Right renal cortex interstitium (tissue), 3 donors: ENCODE measurements at places on chromosomes 12 and 14. TPM values are rescaled to one million over a fixed set of nuclear protein-coding genes. Genes with fewer than 3 reads are reported as not detected.
A peak's percentile ranks its signal among the peaks of the same experiment; 100 is the strongest.

DNA sequence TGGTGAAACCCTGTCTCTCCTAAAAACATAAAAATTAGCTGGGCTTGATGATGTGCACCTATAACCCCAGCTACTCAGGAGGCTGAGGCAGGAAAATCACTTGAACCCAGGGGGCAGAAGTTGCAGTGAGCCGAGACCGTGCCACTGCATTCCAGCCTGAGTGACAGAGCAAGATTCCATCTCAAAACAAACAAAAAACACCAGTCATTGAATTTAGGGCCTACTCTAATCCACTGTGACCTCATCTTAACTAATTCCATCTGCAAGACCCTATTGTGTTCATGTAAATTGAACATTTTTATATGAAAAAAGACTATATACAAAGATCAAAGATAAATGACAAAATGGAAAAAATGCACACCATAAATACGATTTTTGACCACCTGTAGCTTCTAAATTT is 17.8 kb downstream of the KCNMB4 start:
- no peak for DNase-seq

DNA sequence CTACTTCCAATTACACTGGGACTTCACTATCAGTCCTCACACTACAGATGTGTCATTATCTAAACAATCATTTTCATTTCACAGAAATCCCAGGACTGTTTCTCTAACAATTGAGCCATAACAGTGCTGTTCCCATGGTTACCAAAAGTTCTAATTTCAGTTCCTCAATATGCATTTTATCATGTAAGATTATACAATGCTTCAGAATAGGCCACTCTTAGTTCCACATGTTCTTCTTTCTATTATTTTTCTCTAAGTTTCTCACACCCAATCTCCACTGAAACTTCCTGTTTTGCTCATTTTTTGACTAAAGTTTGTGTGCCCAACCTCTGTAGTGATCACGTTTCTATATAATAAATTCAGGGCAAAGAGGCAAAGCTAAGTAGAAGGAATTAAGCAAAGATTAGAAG is 185.8 kb downstream of the DUSP6 start:
- no peak for DNase-seq

- DNase-seq, result no peak
These were observed 139.6 kb downstream of the PRKCH start for GRCh38 chr14:61460718-61461611.

DNA sequence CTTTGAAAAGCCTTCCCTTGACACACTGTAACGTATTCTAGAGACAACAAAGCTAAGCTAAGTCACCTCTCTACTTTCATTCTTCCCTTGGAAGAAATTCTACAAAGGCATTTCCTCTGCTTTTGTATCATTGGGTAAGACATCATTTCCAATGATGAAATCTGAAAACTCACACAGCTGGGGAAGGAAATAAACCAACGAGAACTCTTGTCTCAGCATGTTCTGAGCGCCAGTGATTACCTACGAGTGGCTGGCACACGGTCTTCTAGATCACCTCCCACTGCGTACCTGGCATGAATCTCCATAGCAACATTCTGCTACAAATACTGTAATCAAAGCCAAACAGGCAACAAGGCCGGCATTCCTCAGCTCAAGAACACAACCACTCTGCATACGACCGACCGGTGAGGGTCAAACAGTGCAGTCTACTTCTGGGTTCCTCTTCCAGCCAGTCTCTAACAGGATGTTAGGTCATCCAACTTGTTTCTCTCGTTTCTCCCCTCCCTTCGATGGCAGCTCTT is 7.6 kb downstream of the VPS37B start:
- DNase-seq, result no peak

GRCh38 chr14:34951286-34951685 is 31.5 kb upstream of the SRP54 start:
- no peak for DNase-seq

- DNase-seq, result peak; percentile 4
These were observed 490 bp downstream of the PRORP start for GRCh38 chr14:35122696-35123387.

GRCh38 chr12:44285321-44285960 is 449.6 kb downstream of the TMEM117 start:
- no peak for DNase-seq

DNA sequence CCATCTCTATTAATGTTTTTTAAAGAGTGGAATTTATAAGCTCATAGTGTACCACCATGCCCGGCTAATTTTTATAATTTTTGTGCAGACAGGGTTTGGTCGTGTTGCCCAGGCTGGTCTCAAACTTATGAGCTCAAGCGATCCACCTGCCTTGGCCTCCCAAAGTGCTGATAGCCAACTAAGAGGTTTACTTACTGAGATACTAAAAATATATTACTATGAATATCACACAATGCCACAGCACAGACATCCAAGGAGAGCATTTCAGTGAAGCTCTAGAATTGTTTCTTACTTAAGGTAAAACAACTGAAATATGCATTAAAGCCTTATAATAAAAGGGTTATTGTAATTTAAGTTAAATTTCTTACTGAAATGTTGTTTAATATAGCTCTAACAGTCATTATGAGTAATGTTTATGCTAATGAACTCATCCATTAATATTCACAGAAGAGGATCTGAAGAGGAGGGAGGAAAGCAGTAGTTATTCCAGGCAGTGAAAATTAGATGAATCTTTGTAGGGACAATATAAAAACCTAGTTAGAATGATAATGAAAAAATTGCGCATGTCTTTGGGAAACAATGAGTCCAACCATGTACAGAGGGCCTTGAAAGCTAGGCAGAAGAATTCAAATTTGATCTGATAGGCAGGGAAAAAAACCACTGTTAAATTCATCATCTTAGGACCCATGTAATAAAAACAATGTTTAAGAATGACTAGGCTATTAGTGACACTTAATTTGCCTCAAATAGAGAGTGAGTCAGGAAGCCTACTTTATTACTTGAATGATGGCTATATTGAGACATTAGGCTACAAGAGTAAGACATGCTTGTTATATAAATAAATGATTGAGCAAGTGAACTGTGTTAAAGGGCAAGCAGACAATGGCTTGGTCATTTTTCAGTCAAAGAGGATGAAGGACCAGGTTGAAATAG is 99.2 kb downstream of the SLC41A2 start:
- DNase-seq, result no peak

- peak; percentile 29 for DNase-seq
These were observed 44.8 kb downstream of the FOXN4 start for GRCh38 chr12:109264095-109264942.

GRCh38 chr14:96851694-96852381 is 54.7 kb downstream of the VRK1 start:
- no peak for DNase-seq

GRCh38 chr12:3125674-3126073 is 48.5 kb downstream of the TSPAN9 start:
- DNase-seq, result no peak

DNA sequence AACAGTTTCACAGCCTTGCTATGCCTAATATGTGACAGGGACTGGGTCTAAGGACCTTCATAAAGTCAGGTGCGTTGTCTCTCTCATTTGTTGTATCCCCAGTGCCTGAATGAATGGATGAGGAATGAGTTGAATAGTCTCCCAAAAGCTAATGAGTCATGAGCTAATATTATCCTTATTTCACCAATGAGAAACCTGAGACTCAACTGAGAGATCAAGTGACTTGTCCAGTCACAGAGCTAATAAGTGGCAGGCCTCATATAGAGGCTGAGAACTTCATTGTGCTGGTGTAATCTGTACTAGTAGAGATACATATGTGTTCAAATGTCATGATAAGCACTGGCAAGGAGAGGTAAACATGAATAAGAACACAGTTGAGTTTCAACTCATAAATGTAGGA is 612.4 kb downstream of the NRXN3 start:
- DNase-seq, result no peak

- no peak for DNase-seq
These were observed 206.9 kb downstream of the TMEM132D start for GRCh38 chr12:129696926-129697325.

GRCh38 chr12:21614506-21614905 is 9.9 kb upstream of the GYS2 start:
- no peak for DNase-seq

- DNase-seq, result no peak
These were observed 26.7 kb downstream of the VEZT start for GRCh38 chr12:95244350-95244749.

DNA sequence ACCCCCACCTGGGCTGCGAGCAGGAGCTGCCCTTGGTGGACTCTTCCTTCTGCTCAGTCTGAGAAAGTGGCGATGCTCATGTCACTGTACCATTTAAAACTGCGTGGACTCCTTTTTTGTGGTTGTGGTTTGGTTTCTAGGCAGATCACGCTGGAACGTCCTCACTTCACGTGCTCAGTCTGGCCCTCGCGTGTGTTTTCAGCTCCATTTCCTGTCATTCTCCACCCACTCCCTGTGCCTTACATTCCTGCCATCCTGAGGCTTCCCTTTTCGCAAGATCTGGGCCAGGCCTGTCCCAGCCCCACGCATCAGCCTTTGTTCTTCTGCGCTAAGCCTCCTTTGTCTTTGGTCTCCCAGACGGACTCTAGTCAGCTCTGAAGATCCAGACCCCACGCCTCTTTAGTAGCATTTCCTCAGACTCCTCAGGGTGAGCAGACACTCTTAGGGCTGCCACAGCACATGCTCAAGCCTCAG is 105.4 kb downstream of the FBXL14 start:
- DNase-seq, result no peak

DNA sequence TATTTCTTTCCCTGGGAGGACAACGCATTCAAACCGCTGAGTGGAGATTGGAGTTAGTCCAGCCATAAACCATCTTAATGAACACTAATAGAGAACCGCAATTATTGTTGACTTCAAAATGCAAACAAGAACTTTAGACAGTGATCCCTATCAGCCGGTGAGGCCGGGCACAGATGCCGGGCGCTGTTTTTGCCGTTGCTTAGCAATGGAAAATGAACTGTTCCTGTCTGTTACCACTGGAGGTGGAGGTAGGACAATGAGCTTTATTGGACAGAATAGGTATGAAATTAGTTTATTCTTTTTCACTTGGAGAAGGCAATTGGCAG is 216.8 kb downstream of the TTC8 start:
- DNase-seq, result no peak

ST8SIA1 gene
- polyA plus RNA-seq, result 5.7 TPM

SLC25A47 gene
- polyA plus RNA-seq, result 0.10 TPM

PPP1R1A gene
- polyA plus RNA-seq, result 47.1 TPM

PALS1 gene
- polyA plus RNA-seq, result 143 TPM

TPH2 gene
- polyA plus RNA-seq, result not detected

PRKAB1 gene
- 67.7 TPM for polyA plus RNA-seq

PEBP1 gene
- 320 TPM for polyA plus RNA-seq
